ENCODE measurements at places on chromosomes 1 and 21. TPM values are rescaled to one million over a fixed set of nuclear protein-coding genes. Genes with fewer than 3 reads are reported as not detected.

Gene SAMD11
- total RNA-seq: 4.2 TPM

Gene CDCA8
- 14.9 TPM for total RNA-seq

Gene NT5C1A
- total RNA-seq: not detected

Gene GJC2
- 1.2 TPM for total RNA-seq

Gene KIF17
- total RNA-seq: 1.4 TPM

Gene CHI3L2
- total RNA-seq: 0.53 TPM

Gene TNNI3K
- total RNA-seq: 0.96 TPM

Gene GSTM4
- 62.6 TPM for total RNA-seq

Gene MYBPHL
- total RNA-seq: not detected

Gene SPATA46
- not detected for total RNA-seq

GRCh38 chr1:170511038-170511437 lies 20.9 kb upstream of the GORAB start:
- H3K27me3 ChIP-seq: no peaks in the 10 kb centered on the region
- H3K4me1 ChIP-seq: no peaks in the 10 kb centered on the region
- no peak overlapping the region for H3K4me3 ChIP-seq
- H3K27ac ChIP-seq: no peak overlapping the region
- H3K36me3 ChIP-seq: no peaks in the 10 kb centered on the region

- no peaks in the 10 kb centered on the region for H3K27me3 ChIP-seq
- H3K4me1 ChIP-seq: no peaks in the 10 kb centered on the region
- DNase-seq: no peak
Observed at GRCh38 chr1:203167026-203167912, 8.4 kb downstream of the MYBPH start.

DNA sequence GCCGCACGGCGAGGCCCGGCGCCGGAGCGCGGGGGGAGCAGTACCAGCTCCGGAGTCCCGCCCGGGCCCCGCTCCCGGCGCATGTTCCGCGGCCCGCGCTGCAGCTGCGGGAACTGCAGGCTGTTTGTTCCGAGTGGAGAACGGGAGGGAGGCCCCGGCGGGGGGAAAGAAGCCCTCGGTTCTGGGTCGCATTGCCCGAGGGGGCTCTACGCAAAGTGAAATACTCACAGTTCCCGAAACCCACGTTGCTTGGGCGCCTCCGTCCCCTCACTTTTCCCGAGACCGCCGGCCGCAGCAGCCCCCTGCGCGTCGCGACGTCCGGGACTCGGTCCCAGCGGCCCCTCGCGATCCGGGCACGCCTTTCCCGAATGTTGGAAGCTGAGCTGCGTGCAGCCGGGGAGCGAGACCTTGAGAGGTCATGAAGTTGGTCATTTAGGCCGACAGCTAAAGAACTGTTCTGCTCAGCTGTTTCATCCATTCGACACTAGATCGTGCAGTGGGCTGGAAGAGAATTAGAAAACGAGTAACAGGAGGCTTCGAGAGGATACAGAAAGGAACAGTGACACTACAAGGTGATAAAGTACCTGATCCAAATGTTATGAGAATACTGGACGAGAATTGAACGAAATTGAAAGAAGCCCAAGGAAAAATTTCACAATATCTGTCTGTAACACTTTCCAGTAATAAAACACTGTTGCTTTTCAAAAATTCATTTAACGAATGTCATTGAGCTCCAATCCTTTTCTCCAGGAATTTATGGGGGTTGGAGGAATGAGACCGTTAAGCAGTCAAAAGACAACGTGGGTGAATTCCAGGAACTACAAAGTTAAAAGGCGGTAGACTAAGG lies 657 bp upstream of the LIN9 start:
- DNase-seq: peak; percentile 35
- peak overlapping the region; percentile 39 for H3K27ac ChIP-seq
- no peaks in the 10 kb centered on the region for H3K27me3 ChIP-seq
- no peaks in the 10 kb centered on the region for H3K36me3 ChIP-seq

- H3K4me3 ChIP-seq: no peak overlapping the region
- H3K27me3 ChIP-seq: no peaks in the 10 kb centered on the region
- H3K4me1 ChIP-seq: no peaks in the 10 kb centered on the region
- no peak overlapping the region for H3K27ac ChIP-seq
- DNase-seq: no peak
- H3K36me3 ChIP-seq: no peaks in the 10 kb centered on the region
Observed at GRCh38 chr1:100499194-100499811, 38.6 kb upstream of the GPR88 start.

DNA sequence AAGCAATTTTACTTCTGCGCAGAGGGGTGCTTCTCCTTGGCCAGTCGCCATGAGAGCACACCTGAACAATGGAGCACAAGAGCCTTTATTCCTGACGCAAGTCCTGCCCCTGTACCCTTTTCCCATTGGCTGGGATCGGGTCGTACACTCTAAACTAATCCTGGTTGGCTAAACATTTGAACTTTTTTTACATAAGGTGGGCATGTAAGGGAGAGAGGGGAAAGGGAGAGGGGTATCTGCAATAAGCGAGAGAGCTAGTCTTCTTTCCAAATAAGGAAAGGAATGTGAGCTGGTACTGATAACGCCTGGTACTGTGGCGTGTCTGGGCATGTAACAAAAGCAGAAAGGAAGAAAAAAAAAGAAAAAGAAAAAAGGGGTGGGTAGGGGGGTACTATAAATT lies 21.8 kb downstream of the MFSD2A start:
- H3K27me3 ChIP-seq: no peaks in the 10 kb centered on the region
- H3K36me3 ChIP-seq: no peaks in the 10 kb centered on the region
- no peak for DNase-seq
- no peak overlapping the region for H3K4me3 ChIP-seq

DNA sequence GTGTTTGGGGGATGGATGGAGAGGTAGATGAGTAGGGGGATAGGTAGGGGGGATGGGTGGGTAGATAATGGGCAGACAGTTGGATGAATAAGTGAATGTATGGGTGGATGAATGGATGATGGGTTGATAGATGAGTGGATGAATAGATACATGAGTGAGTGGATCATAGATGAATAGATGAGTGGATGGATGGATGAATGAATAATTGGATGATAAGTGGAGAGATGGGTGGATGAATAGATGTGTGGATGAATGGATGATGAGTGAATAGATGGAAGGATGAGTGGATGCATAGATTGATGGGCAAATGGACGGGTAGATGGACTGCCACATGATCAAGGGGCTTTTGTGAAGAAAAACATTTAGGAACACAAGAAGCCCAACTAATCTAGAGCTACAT lies 133.3 kb upstream of the F3 start:
- no peak overlapping the region for H3K27ac ChIP-seq
- H3K27me3 ChIP-seq: no peaks in the 10 kb centered on the region
- H3K36me3 ChIP-seq: no peaks in the 10 kb centered on the region
- H3K4me1 ChIP-seq: peaks cover 10% of the 10 kb centered on the region

GRCh38 chr1:158084747-158085146 lies 91.3 kb downstream of the KIRREL1 start:
- H3K4me1 ChIP-seq: no peaks in the 10 kb centered on the region
- H3K36me3 ChIP-seq: no peaks in the 10 kb centered on the region
- no peak overlapping the region for H3K4me3 ChIP-seq

- H3K36me3 ChIP-seq: no peaks in the 10 kb centered on the region
- H3K27me3 ChIP-seq: peaks cover 49% of the 10 kb centered on the region
- no peaks in the 10 kb centered on the region for H3K4me1 ChIP-seq
Observed at GRCh38 chr1:217140041-217140901, 417.0 kb upstream of the ESRRG start.

DNA sequence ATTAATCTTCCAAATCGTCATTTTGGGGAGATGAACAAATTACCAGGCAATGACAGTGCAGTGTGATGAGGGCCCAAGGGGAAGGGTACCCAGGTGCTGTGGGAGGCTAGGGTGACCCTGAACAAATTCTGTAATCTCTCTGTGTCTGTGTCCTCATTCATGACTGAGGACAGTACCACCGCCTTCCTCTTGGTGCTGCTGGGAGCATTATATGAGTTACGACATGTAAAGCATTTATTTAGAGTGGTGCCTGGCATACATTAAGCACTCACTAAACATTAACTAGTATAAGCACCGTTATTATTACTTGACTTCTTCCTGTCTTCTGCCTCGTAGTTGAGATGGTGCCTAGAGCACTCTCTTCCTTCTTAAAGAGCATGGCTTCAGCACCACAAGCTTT lies 468.2 kb upstream of the VAMP3 start:
- DNase-seq: peak; percentile 7
- no peak overlapping the region for H3K27ac ChIP-seq
- H3K4me1 ChIP-seq: no peaks in the 10 kb centered on the region
- H3K27me3 ChIP-seq: no peaks in the 10 kb centered on the region
- no peaks in the 10 kb centered on the region for H3K36me3 ChIP-seq

DNA sequence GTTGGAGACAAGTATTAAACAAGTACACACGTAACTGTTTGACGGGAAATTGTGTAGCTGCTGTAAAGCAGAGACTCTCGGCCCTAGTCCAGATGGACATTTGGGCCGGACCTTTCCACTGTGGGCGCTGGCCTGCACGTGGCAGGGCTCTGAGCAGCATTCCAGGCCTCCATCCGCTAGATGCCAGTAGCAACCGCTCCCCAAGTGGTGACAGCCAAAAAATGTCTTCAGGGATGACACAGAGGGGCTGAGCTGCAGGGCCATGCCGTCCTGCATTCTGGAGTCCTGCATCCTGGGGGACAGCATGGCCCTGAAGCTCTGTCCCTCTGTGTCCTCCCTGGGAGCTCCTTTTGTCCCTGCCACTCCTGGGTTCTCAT lies 24.8 kb downstream of the A3GALT2 start:
- no peaks in the 10 kb centered on the region for H3K4me1 ChIP-seq
- no peaks in the 10 kb centered on the region for H3K27me3 ChIP-seq
- H3K4me3 ChIP-seq: no peak overlapping the region
- H3K27ac ChIP-seq: no peak overlapping the region
- no peak for DNase-seq
- no peaks in the 10 kb centered on the region for H3K36me3 ChIP-seq

DNA sequence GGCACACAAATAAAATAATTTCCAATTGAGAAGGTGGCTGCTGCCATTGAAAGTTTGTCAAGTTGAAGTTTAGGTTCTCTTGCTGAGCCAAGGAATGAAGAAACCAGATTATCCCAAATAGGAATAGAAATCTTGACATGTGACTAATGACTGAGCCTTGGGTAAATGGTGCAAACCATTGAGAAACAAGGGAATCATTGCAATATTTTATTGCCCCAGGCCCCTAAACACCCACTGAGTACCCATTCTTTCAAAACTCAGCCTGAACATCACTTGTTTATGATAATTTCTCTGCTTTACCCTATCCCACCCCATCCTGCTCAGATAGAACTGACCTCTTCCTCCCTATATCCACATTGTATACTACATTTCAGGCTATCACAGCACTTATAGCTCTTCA lies 46.6 kb upstream of the VTCN1 start:
- no peak overlapping the region for H3K27ac ChIP-seq
- DNase-seq: no peak
- no peaks in the 10 kb centered on the region for H3K36me3 ChIP-seq
- no peaks in the 10 kb centered on the region for H3K27me3 ChIP-seq
- H3K4me3 ChIP-seq: no peak overlapping the region

GRCh38 chr1:11691302-11691914 lies at the start of gene DRAXIN:
DRAXIN (plus strand) TSS chr1:11691710; CDS start chr1:11706259, 14,549 bp downstream.
- H3K27me3 ChIP-seq: peaks cover 40% of the 10 kb centered on the region
- no peaks in the 10 kb centered on the region for H3K36me3 ChIP-seq
- no peak within 1 kb of the TSS for H3K27ac ChIP-seq
- peaks cover 3% of the 10 kb centered on the region for H3K4me1 ChIP-seq

DNA sequence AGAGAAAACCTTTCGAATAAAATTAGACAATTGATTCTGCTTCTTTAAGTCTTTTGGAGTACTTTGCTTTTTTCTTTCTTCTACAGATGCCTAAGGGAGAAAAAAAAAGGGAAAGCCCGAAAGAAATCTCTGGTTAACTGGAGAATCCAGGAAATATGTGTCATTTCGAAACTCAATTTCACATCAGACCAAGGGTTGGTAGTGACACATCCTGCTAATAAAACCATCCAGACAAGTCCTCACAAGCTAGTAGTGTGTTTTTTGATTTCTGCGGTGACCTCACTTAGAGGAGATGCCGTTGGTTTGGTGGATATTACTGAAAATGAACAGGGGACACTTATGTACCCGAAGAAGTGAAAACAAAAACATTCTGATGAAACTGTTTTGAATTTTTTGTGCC lies 726.5 kb upstream of the ADAMTS5 start:
- H3K27me3 ChIP-seq: no peaks in the 10 kb centered on the region
- H3K36me3 ChIP-seq: no peaks in the 10 kb centered on the region
- no peak overlapping the region for H3K27ac ChIP-seq

GRCh38 chr1:53621144-53621543 lies 117.8 kb downstream of the GLIS1 start:
- H3K27me3 ChIP-seq: no peaks in the 10 kb centered on the region
- no peak overlapping the region for H3K27ac ChIP-seq
- H3K4me3 ChIP-seq: no peak overlapping the region
- no peak for DNase-seq
- H3K36me3 ChIP-seq: no peaks in the 10 kb centered on the region

- H3K36me3 ChIP-seq: no peaks in the 10 kb centered on the region
- H3K27ac ChIP-seq: no peak overlapping the region
- no peaks in the 10 kb centered on the region for H3K4me1 ChIP-seq
- DNase-seq: no peak
Observed at GRCh38 chr1:223225061-223225460, 82.0 kb upstream of the TLR5 start.

GRCh38 chr1:41045740-41046139 lies 24.2 kb upstream of the SLFNL1 start:
- no peak overlapping the region for H3K4me3 ChIP-seq
- no peaks in the 10 kb centered on the region for H3K27me3 ChIP-seq
- H3K4me1 ChIP-seq: no peaks in the 10 kb centered on the region
- peak; percentile 68 for DNase-seq
- H3K36me3 ChIP-seq: no peaks in the 10 kb centered on the region

DNA sequence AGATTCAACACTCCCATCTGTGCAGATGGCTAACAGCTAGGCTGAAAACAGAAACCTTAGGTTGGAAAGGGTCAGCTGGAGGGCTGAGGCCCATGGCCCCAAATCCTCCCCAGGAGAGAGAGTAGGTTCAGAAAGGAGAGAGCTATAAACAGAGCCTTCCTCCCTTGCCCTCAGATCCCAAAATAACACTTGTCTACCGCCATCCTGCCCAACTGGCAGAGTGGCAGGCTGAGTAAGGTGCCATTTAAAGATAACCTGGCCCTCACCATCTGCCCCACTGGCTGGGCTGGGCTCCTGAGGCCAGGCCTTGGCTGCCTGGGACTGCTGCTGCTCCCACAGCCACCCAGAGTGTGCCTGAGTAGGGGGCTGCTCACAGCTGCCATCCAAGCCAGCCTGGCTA lies 4.3 kb upstream of the SHISA4 start:
- peaks cover 5% of the 10 kb centered on the region for H3K4me1 ChIP-seq
- H3K36me3 ChIP-seq: no peaks in the 10 kb centered on the region
- DNase-seq: no peak
- peaks cover 9% of the 10 kb centered on the region for H3K27me3 ChIP-seq

DNA sequence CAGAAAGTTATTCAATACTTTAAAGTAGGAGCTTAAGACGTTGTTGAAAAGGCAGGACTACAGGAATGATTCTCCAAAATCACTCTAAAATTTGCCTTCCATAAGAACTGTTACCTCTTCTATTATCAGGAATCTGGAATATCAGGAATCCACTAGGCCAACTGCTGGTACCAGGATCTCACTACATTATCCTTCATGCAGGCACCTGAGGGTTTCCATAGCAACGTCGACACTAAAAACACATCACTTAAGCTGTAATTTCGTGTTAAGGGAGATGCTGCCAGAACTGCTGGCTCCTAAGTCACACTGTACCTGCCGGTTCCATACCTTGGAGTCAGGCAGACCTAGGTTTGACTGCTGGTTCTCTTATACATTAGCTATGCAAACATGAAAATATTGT lies 139.7 kb upstream of the C1orf87 start:
- no peaks in the 10 kb centered on the region for H3K36me3 ChIP-seq
- no peak overlapping the region for H3K4me3 ChIP-seq
- DNase-seq: no peak
- H3K27me3 ChIP-seq: no peaks in the 10 kb centered on the region
- no peak overlapping the region for H3K27ac ChIP-seq

All from colonic mucosa (tissue), 4 donors.